ENCODE measurements at places on chromosomes 2 and 18. TPM values are rescaled to one million over a fixed set of nuclear protein-coding genes. Genes with fewer than 3 reads are reported as not detected.

The HRH4 gene
- 0.11 TPM for total RNA-seq

The BCL11A gene
- total RNA-seq, result 1.2 TPM

The RAPGEF4 gene
- 1.3 TPM for total RNA-seq

The NDUFB3 gene
- 47.2 TPM for total RNA-seq

The FTCDNL1 gene
- 0.76 TPM for total RNA-seq

The MC5R gene
- not detected for total RNA-seq

The NT5DC4 gene
- total RNA-seq, result not detected

The MAPK4 gene
- not detected for total RNA-seq

The SKOR2 gene
- total RNA-seq, result not detected

The LGALSL gene
- 8.3 TPM for total RNA-seq

The KIF1A gene
- total RNA-seq, result under 0.01 TPM

The SDC1 gene
- 27.3 TPM for total RNA-seq

The CFAP221 gene
- 12.2 TPM for total RNA-seq

The FBLN7 gene
- total RNA-seq, result 3.1 TPM

The PUS10 gene
- total RNA-seq, result 10.5 TPM

The RSAD2 gene
- total RNA-seq, result 1.0 TPM

The SLC66A3 gene
- total RNA-seq, result 48.4 TPM

The PRSS56 gene
- total RNA-seq, result not detected

All from articular chondrocyte of knee joint (primary cell).